ENCODE measurements at places on chromosomes 11 and 22.
A peak's percentile ranks its signal among the peaks of the same experiment; 100 is the strongest.

GRCh38 chr11:134074346-134074745 lies 5.5 kb downstream of the JAM3 start:
- no peak for DNase-seq

DNA sequence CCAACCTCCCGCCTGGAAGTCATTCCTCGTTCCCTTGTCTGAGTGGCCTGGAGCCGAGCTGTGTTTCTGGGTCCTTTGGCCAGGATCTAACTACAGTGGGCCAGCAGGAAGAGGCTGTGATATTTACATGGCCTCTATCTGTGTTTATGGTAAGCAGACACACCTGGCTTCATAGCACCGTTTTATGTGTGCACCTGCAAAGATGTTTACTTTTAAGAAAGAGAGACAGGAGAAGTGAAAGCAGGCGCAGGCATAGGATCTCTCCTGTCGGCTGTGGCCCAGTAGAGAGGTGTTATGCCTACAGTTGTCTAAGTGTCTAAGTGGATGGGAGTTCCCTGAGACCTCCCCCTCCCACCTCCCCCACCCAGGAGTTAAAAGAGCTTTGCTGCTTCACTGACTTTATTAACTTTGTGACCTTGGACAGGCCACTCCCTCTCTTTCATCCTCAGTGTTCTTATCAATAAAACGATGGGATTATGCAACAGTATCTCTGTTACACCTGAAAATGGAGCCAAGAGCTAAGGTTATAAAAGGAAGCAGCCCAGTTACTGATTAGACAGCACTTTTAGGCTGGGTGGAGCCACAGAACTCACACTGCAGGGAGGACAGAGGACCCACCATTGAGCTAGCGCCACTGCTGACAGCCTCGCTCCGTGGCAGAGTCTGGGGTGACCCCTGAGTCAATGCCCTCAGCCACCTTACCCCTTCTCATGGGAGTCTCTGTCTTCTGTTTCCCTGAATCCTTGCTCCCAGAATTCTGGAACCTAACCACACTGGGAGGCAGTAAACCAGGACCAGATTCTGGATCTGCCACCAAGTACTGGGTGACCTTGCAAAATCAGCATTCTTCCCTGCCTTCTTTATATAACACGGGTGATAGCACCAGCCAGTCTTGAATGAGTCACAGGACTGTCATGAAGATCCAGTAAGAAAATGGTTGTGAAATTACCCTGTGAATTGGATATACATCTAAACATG lies 22.0 kb downstream of the ST14 start:
- peak; percentile 94 for DNase-seq

- no peak for DNase-seq
Observed at GRCh38 chr11:118338637-118339061, 3.9 kb downstream of the CD3D start.

GRCh38 chr11:104907521-104908185 lies 9.4 kb upstream of the CASP12 start:
- DNase-seq = no peak

DNA sequence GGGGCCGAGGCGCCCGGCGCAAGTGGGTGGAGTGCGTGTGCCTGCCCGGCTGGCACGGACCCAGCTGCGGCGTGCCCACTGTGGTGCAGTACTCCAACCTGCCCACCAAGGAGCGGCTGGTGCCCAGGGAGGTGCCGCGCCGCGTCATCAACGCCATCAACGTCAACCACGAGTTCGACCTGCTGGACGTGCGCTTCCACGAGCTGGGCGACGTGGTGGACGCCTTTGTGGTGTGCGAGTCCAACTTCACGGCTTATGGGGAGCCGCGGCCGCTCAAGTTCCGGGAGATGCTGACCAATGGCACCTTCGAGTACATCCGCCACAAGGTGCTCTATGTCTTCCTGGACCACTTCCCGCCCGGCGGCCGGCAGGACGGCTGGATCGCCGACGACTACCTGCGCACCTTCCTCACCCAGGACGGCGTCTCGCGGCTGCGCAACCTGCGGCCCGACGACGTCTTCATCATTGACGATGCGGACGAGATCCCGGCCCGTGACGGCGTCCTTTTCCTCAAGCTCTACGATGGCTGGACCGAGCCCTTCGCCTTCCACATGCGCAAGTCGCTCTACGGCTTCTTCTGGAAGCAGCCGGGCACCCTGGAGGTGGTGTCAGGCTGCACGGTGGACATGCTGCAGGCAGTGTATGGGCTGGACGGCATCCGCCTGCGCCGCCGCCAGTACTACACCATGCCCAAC lies 14.1 kb upstream of the MIEF1 start:
- DNase-seq = no peak

GRCh38 chr11:134362192-134362901 lies 30.6 kb downstream of the GLB1L2 start:
- no peak for DNase-seq

DNA sequence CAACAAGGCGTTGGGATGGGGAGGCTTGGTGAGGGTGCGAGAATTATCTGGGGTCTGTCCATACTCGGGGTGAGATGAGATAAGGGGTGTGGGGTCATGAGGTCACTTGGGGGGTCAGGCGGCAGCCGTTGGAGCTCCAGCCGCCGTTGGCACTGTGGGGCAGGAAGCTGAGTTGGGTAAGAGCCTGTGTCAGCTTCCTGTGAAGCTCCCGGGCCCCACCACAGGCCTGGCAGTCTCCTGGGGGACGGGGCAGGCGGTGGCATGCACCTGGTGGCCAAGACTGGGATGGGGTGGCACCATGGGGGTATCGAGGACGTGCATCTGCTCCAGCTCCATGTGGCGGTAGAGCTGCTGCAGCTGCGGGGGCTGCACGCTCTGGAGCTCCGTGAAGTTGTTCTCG lies 7.1 kb upstream of the MYBPC3 start:
- DNase-seq = no peak

- DNase-seq = no peak
Observed at GRCh38 chr11:19448651-19449050, 207.9 kb upstream of the E2F8 start.

DNA sequence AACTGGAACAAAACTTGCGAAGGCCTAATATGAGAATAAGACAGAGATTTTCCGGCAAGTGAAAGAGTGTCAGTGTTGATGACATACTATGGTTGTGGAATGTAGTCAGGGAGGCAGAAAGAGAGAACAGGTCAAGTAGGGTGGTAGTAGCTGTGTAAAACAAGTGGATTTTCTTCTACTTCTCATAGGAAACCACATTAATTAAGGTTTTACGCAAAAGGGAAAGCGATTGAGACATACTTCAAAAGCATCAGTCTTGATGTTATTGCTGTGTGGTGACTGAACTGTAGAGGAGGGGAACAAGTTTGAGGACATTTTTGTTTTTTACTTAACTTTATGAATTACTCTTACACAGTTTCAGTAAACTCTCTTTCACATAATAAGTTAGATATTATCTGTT lies 186.0 kb upstream of the CNTN5 start:
- DNase-seq = no peak

DNA sequence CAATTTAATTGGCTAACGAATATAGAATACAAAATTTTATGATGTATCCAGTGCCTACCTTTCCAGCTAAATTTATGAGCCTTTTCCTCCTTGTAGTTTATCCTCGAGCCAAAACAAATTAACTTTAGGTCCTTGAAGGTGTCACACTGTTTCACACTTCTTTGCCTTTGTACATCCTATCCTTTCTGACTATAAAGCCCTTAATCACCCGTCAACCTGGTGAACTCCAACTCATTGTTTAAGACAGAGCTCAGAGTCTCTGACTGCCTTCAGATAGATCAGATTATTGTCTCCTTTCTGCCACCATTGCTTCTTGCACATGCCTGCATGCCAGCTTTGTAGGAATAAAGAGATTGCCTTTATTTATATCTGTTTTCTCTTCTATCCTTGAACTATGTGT lies 58.8 kb downstream of the CNTN5 start:
- no peak for DNase-seq

GRCh38 chr11:45144126-45145082 lies 2.0 kb upstream of the PRDM11 start:
- DNase-seq = no peak

- DNase-seq = no peak
Observed at GRCh38 chr22:24426851-24427499, 424 bp upstream of the ADORA2A start.

DNA sequence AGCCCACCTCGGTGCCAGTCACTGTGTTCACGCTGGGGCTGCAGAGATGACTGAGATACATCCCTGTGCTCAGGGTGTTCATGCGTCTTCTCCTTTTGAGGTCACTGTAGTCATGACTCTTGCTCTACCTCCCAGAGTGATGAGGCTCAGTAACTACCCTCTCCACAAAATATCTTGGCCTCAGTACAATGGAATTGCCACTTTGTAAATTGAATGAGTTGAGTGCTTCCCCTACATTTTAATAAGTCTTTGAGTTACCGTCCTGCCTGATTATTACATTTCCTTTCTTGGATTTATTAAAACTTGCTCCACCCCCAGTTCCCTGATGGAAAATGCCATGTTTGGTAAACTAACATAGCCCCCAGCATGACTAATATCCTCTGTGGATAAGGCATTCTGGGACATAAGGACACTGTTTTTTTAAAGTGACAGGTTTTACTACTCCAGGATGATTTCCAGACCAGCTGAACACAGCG lies 15.9 kb downstream of the PRSS23 start:
- DNase-seq = no peak

- DNase-seq = no peak
Observed at GRCh38 chr11:61607920-61608599, 27.2 kb upstream of the SYT7 start.

DNA sequence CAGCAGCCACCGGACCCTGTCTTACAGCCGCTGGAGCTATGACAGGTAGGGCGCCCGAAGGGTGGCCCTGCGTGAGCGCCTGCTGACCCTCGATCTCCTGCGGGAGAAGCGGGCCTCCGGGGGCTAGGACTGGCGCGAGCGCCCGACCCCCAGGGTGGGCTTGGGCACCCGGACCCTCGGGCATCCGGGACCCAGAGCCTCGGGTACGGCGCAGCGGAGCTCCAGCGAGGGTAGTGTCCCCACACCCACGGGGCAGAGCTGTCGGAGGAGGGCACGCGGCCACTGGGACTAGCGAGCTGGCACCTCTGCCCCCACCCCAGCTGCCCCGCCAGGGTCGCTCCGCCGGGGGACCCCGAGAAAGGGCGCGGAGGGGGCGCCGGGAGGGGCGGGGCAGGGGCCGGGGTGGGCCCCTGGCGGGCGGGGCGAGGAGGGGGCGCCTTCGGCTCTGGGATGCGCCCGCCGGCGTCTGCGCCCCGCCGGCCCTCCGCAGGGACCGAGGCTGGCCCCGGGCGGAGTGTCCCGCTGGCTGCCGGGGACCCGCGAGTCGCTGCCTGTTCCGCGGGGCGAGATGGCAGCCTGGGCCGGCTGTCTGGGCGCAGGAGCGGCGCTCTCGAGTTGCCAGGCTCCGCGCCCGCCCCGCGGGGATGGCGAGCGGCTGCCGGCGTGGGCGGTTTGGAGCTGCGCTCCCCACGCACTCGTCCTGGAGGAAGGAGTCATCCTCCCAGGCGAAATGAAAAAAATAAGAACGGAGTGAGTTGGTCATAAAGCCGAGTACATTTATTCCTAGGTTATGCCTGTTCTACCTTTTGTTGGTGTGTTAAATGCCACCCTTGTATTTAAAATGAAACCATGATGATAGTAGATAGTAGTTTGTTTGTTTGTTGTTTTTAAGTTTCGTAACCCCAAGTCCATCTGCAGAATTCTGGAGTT lies 32.4 kb downstream of the EIF3F start:
- DNase-seq = peak; percentile 2

DNA sequence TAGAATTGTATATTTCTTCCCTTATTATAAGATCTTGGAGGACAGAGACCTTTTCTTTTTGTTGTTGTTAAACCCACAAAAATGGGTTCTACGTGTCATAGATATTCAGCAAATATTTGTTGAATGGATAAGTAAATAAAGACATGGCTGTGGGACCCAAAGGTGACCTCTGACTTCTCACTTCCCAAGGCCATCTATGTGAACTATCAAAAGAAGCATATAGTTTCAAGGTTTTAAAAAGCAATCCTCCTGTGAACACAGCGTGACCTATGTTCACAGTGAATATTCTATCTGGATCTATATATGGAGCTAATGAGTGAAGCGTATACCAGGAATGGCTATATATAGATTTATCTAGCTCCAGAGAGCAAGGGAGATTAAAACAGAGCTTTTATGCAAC lies 312.8 kb upstream of the C11orf87 start:
- no peak for DNase-seq
